ENCODE measurements at places on chromosomes 7 and 10.

GRCh38 chr7:115952832-115953231 lies 77.7 kb downstream of the TFEC start:
- DNase-seq: no peak

GRCh38 chr7:113402005-113402404 lies 283.7 kb upstream of the SMIM30 start:
- no peak for DNase-seq

- DNase-seq: no peak
These were observed 53.5 kb upstream of the AGBL3 start for GRCh38 chr7:134932707-134933370.

GRCh38 chr10:35480142-35480541 lies 125.0 kb upstream of the GJD4 start:
- DNase-seq: no peak

DNA sequence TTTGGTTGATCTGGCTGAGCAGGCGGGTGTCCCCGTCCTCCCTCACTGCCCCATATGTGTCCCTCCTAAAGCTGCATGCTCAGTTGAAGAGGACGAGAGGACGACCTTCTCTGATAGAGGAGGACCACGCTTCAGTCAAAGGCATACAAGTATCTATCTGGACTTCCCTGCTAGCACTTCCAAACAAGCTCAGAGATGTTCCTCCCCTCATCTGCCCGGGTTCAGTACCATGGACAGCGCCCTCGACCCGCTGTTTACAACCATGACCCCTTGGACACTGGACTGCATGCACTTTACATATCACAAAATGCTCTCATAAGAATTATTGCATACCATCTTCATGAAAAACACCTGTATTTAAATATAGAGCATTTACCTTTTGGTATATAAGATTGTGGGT lies 26.9 kb upstream of the TRIM56 start:
- DNase-seq: peak; percentile 63

DNA sequence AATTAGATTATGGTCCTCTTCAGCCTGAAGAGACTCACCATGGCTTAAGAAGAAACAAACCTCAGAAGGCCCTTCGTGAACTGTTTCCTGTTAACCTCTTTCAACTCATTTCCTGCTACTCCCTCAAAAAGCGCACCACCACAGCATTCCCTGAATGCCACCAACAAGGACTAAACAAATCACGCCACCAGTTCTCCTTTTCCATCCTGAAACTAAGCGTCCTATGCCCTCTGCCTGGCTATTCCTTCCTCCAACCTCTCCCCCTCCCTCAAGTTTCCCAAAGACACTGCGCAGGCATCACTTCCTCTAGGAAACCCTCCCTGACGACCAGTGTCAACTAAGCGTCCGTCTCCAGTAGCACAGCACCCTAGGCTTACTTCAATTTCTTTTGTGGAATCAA lies 12.0 kb downstream of the YWHAG start:
- DNase-seq: no peak

GRCh38 chr7:112286250-112287086 lies 80.0 kb downstream of the ZNF277 start:
- DNase-seq: no peak

DNA sequence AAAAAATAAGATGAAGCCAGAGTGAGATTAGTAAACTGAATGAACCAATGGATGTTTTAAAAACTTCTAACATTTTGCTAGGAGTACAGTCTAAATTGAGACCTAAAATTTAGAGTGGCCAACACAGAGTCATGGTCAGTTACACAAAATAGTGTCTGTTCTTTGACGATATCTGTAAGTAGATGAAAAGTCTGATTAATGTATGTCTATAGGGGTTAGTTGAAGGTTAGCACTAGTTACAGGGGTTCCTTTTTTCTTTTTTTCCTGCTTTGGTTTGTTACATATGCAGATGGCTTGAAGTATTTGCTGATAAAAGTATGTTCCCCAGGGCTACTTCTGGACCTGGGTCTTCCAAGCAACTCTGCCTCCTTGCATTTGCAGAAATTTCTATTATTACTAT lies 90.1 kb upstream of the MTPN start:
- DNase-seq: no peak

GRCh38 chr7:232410-233248 lies 40.3 kb downstream of the FAM20C start:
- no peak for DNase-seq

GRCh38 chr10:84695902-84696301 lies 367.5 kb downstream of the CCSER2 start:
- no peak for DNase-seq
